ENCODE measurements at places on chromosomes 11 and 22.

DNA sequence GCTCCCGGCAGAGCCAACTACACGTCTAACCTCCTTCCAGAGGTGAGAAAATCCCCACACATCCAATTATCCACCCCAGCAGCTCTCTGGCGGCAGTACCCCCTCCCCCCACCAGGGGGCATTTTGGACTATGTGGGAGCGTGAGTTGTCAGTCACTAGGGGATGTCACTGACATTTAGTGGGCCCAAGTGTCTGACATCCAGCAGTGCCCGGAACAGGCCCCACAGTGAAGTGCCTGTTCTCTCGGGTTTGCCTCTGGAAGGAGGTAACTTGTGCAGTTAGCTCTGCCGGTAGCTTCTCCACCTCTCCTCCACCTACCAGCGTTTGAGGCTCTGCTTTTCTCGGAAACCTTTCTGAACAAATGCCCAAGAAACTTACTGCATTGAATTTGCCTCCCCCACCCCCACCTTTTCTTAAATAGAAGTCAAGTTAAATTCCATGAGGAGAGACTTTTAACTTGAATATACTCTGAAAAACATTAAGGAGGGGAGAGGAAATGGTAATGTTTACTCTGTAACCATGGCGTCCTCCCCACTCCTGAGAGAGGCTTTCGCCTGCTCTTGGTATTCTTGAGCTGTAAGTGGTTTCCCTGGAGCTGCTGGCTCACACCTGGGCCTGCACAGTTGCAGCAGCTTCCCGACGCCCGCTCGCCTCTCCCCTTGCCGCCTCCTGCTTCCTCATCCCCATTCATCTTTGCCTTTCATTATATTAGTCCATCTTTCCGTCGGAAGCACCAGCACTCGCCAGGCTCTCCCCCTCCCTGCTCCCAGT is 112.8 kb downstream of the WNT7B start:
- peak; percentile 54 for DNase-seq

DNA sequence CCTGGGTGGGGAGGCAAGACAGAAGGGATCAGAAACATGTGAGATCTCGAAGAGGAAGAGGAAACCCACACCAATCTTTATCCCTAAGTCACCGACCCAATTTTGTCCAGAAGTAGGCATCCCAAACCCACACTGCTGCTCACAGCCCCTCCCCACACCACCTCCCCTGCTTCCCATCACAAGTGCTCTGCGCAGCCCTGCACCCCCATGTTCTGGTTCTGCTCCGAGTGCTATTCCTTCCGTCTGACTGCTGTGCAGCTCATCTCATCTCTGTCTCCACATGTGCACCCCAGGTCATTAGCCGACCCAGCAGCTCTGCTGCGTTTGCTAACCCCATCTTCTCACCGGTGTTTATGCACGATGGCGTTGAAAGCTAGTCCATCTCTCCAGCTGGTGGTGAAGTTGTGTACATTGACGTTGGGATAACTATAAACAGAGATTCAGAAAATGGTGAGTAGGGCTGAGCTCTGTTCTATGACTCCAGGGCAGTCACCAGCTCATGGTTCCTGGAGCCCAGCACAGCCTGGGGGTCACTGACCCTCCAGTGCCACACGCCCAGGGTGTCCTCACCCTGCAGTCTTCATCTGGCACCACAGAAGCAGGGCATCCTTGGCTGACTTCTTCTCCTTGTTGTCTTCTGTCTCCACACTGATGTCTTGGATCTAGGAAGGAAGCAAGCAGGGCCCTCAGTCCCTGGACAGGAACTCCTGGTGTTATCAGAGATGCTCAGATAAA is 15.1 kb downstream of the SPTBN2 start:
- DNase-seq, result no peak

DNA sequence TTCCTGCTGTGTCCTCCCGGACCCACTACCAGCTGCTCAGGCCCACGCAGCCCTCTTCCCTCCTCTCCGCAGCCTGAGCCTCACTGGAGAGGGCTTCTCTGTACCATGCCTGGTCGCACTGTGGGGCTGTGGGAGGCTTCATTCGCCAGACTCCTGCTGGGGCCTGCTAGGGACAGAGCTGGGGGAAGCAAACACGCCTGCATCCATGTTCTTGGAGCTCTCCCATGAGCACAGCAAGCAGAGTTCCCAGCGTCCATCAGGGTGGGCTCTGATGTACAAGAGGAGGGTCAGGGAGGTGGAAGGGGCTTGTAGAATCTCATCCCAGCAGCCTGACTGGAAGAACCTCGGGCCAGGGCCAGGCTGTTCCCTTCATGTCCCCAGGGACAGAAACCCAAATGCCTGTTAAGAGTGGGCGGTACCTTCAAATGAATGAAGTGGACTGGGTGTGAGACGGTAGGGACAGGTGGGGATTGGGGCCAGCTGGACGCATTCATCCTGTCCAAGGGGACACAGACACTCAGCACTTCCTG is 59.9 kb downstream of the MPPED1 start:
- DNase-seq, result no peak

DNA sequence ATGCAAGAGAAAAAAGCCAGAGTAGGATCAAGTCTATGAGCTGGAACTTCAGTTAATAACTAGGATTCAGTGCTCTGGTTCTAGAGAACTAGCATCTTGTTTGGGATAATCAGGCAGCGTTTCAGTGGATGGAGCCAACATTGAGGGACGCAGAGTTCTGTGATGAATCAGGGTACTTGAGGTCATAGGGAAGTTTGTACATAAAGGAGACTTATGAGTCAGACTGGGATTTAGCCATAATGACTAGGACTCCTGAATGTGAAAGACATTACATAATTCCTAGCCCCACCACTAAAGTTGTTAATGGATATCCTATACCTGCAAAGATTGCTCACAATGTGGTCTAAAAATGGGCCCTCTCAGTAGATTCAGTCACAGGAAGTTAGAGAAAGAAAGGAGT is 6.8 kb downstream of the SLN start:
- DNase-seq, result no peak

- DNase-seq, result no peak
Observed at GRCh38 chr22:45640291-45640940, 31.2 kb upstream of the ATXN10 start.

GRCh38 chr11:62983536-62984199 is 1.1 kb downstream of the SLC22A6 start:
- DNase-seq, result no peak

DNA sequence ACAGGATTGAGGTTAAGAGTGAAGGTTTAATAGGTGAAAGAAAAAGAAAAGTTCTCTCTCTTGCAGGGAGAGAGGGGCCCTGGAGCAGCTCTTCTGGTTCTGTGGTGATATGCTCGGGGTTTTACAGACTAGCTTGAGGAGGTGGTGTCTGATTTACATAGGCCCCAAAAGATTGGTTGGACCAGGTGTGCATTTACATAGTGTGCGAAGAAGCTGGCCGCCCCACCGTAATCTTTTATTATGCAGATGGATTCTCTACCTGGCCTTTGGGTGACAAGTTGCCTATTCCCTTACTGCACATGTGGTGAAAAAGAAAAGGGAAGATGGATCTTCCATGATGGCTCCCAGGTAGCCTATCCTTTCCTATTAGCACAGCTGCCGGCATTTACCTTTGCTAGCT is 219.9 kb upstream of the GRIA4 start:
- DNase-seq, result no peak

GRCh38 chr22:37865510-37865909 is 16.3 kb downstream of the EIF3L start:
- no peak for DNase-seq

GRCh38 chr11:66489636-66490035 is 9.4 kb downstream of the DPP3 start:
- no peak for DNase-seq

DNA sequence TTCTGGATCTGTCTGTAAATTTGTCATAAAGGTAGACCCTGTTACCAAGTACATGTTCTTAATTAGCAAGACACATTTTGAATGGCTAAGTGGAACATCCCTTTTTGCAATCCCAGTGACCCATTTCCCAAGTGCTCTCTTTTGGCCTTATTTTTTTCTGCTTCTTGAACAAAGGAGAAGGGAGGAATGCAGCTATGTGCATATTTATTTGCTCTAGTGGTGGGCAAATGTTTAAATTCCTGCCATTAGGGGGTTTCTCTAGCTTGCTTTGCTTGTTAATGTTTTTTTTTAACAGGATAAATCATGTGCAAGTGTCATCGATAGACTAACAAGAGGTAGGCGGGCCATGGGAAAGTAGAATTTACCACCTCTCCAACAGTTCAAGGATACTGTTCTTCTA is 135.7 kb downstream of the COMMD9 start:
- DNase-seq, result no peak

DNA sequence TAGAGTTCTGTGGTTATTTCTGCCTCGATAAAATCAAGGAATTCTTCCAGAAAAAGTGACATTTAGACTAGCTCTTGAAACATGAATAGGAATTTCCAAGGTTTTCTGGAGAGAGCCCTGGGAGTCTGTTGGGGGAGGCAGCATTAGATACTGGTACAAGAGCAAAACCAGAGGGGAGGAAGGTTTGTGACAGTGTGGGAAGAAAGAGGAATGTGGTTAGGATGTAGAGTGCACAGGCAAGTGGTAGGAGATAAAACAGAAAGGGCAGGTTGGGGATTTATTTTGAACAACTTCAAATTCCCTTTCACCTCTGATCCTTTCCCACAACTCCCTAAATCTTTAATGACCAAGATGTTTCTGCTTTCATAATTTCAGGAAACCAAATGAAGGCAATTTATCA is 588.4 kb downstream of the METTL15 start:
- no peak for DNase-seq

- DNase-seq, result no peak
Observed at GRCh38 chr11:117941976-117942654, 12.9 kb upstream of the TMPRSS13 start.

GRCh38 chr11:73939096-73939495 is 11.7 kb upstream of the DNAJB13 start:
- DNase-seq, result no peak

DNA sequence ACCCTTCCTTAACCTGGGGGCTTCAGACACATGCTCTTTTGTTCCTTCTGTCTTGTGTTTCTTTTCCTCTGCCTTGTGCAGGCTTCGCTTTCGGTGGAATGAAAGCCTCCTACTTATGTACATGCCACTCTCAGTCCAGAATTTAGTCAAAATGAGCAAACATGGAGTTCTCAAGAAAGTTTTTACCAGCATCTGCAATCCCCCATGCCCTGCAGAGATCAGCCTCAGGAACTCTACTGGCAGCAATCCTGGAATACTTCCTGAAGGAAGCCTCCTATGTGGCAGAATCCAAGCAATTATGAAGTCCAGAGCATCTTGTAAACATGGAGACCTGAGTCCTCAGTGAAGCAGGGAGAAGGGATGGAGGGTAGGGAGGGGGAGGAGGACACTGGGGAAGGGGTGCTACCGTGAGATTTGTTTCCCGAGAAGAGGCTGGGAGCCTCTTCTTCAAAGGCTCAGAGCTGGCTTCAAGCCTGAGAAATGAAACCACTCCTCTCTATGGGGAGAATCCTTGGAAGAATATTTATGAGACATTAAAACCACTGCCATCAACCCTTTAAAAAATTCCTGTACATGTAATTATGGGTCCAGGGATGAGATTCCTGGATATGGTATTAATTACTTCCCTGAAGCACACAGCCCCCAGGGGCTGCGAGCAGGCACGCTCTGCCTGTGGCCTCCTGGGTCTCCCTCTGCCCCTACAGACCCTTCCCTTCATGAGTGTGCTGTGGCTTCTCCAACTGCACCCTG is 58.4 kb downstream of the TENM4 start:
- DNase-seq, result no peak

DNA sequence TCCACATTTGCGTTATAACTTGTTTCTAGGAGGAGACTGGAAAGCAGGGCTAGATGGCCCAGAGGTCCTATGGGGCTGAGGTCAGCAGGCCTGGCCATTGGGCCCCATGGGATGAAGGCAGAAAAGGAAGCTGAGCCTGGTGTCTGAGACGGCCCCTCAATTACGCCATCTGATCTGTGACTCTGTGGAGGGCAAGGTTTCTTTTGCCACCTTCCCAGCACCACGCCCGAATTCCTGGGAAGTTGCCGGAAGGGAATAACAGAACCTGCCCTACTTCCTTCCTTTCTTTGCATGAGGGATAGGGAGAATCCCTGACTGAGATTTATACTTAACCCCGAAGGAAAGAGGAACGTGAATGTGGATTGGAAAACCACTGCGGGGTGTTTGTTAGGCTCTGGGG is 118.1 kb downstream of the MPPED1 start:
- DNase-seq, result no peak

GRCh38 chr11:108032800-108033199 is 24.1 kb downstream of the CUL5 start:
- no peak for DNase-seq

- no peak for DNase-seq
Observed at GRCh38 chr11:117420143-117420485, 92.5 kb downstream of the CEP164 start.

- no peak for DNase-seq
Observed at GRCh38 chr11:44199298-44199697, 103.8 kb downstream of the EXT2 start.

DNA sequence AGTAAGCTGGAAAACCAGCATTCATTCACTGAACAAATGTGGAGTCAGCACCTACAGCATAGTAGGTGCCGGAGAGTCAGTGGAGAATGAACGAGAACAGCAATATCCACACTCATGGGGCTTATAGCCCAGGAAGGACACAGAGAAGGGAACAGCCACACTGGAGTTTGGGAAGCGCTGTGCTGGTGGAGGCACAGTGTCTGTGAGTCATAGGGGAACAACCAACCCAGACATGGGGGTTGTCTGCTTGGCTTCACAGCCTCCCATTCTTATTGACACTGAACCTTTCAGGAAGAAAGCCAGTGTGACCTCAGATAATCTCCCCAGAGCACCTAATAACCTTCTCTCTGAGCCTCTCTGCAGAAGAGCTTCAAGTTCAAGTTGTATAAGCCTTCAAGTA is 56.6 kb upstream of the UBASH3B start:
- no peak for DNase-seq

DNA sequence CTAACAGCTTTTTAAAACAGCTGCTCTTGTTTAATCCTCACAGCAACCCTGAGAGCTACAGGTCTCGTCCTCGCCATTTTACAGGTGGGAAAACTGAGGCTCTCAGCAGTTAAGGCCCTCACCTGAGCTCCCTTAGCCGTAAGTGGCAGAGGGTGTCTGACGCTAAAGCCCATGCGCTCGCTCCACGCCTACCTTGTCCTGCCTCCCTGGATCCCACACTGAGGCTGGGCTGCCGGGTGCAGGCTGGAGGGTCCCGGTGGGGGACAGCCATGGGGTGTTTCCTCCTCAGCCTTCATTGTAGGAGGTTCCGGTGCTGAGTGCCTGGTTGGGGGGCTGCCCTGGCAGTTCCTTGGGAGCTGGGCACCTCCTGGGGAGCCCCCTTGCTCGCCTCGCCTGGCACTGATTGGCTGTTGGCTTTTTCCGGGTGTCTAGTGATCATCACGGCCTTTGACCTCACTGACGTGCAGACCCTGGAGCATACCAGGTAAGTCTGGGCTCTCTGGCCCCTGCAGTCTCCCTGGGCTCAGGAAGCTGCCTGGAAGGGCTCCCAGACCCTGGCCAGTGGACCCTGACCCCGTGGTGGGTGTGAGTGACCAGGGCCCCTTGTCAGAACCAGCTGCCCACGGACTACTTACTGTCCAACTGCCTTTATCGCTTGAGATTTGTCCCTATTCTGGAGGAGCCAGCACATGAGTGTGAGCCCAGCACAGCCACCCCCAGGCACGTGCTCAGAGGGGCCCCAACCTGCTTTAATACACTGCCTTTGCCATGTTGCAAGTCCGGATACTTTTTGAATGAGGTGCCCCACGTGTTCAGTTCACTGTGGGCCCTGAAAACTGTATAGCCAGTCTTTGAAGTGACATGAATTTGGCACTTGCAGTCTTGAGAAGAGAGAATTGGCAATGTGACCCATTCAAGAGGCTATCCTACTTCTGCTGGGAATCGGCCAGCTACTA is 12.6 kb downstream of the RAB36 start:
- no peak for DNase-seq

- no peak for DNase-seq
Observed at GRCh38 chr11:124276081-124276480, 19.9 kb downstream of the OR8G5 start.

All from activated naive CD4-positive, alpha-beta T cell (primary cell).